ENCODE measurements at places on chromosomes 3 and 15. TPM values are rescaled to one million over a fixed set of nuclear protein-coding genes. Genes with fewer than 3 reads are reported as not detected.

Gene MORC1
- total RNA-seq, result not detected

Gene KIF7
- total RNA-seq, result 17.3 TPM

Gene TNNC1
- total RNA-seq, result 4.4 TPM

Gene MYO5C
- total RNA-seq, result 28.9 TPM

GRCh38 chr3:134898181-134898754 lies 103.2 kb downstream of the EPHB1 start:
- DNase-seq, result no peak

DNA sequence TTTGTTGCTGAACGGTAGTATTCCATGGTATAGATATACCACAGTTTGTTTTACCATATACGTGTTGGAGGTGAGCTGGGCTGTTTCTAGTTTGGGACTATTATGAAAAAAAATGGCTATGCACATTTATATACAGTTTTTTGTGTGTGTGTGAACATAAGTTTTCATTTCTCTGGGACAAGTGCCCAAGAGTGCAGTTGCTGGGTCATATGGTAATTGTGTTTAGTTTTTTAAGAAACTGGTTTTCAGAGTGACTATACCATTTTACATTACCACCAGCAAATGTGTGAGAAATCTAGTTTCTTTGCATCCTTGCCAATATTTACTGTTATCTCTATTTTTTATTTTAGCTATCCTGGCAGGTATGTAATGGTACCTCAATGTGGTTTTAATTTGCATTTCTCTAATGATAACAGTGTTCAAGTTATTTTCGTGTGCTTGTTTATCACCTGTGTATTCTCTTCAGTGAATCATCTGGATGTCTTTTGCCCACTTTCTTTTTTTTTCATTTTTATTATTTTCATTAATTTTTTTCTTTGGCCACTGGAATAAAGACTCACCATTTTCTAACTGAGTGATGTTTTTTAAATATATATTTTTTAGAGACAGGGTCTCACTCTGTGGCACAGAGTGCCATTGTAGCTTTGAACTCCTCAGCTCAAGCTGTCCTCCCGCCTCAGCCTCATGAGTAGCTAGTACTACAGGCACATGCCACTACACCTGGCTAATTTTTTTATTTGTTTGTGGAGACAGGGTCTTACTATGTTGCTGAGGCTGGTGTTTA lies 75.3 kb downstream of the ZNF609 start:
- DNase-seq, result no peak

DNA sequence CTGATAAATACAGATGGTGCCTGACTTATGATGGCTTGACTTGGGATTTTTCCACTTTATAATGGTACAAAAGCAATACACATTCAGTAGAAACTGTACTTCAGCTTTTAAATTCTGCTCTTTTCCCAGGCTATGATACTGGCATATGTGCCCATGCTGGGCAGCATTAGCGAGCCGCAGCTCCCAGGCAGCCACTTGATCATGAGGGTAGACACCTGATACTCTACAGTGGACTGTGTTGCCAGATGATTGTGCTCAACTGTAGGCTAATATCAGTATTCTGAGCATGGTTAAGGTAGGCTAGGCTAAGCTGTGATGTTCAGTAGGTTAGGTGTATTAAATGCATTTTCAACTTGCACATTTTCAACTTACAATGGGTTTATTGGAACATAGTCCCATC lies 17.7 kb upstream of the FEM1B start:
- DNase-seq, result no peak

GRCh38 chr3:169390271-169390670 lies 273.2 kb downstream of the MECOM start:
- no peak for DNase-seq

DNA sequence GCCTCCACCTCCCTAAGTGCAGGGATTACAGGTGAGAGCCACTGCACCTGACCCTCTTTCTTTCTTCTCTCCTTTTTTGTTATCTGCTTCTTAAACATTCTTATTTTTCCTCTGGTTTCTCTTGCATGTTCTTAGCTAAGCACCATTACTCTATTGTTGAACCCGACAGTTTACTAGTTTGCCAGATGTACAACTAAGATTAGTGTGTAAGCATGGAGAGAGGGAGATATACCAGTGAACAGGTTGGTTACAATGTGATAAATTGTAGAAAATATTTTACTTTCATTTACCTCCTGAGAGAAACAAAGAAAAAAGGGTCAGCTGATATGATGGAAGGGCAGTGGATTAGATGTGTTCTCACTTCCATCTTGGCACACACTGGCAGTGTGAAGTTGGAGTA lies 4.9 kb downstream of the HAUS2 start:
- DNase-seq, result no peak

GRCh38 chr15:82999905-83000671 lies 11.4 kb downstream of the C15orf40 start:
- DNase-seq, result no peak
